ENCODE measurements at places on chromosomes 4 and X.

GRCh38 chrX:152907084-152907651 is 9.3 kb downstream of the ZNF185 start:
- no peak for DNase-seq

GRCh38 chr4:6730603-6731317 is 14.8 kb downstream of the BLOC1S4 start:
- no peak for DNase-seq

DNA sequence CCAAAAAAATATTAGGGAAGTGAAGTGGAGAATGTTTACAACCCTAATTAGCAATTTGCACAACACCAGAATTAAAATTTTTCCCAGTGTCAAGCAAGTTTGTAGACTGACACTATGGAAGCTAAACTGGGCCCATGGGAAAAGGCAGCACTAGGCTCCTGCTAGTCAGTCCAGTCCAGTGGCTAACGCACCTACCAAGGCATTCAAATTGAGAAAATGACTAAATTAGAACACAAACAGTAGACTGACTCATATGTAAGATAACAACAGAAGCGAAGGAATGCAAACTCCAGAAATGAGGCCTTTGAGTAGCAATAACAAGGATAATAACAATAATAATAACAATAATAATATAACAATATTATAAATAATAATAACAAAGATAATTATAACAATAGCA is 90.7 kb downstream of the GRIA3 start:
- no peak for DNase-seq

- no peak for DNase-seq
These were observed 12.9 kb downstream of the CD40LG start for GRCh38 chrX:136660896-136661295.

GRCh38 chr4:119300101-119300978 is 21.6 kb downstream of the FABP2 start:
- DNase-seq = peak; percentile 87

DNA sequence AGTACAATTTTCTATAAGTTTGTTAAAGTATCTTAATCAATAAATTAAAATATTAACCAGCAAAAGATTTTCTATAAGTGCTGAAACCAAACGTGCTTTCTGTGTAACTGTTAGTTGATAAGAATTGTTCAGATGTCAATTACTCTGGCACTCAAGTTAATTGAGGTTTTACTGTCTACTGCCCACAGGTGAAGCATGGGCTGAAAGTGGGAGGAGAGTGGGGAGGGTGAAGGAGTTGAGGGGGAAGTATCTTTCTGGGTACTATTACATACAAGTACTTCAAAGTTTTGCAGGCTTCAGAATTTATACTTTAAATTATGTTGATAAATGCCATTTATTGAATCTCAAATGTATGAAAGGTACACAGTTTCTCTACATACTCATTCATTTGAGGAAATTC is 19.1 kb upstream of the CXCL3 start:
- DNase-seq = no peak

DNA sequence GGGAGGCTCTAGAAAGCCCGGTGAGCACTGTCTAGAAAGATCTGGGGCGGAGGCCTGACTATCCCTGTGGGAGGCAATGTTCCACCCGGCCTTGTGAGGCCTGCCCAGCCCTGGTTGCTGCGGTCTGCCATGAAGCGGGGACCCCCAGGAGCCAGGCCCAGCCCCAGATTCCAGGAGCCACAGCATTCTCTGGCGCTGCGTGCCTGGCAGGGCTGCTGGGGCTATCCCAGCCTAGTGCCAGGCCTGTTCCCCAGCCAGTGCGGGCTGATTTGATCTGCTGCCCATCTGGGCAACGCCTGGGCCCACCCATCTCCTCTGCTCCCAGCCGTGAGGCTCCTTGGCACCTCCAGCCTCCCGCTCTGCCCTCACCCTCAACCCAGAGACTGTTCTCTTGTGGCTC is 19.6 kb downstream of the ATP2B3 start:
- DNase-seq = no peak

DNA sequence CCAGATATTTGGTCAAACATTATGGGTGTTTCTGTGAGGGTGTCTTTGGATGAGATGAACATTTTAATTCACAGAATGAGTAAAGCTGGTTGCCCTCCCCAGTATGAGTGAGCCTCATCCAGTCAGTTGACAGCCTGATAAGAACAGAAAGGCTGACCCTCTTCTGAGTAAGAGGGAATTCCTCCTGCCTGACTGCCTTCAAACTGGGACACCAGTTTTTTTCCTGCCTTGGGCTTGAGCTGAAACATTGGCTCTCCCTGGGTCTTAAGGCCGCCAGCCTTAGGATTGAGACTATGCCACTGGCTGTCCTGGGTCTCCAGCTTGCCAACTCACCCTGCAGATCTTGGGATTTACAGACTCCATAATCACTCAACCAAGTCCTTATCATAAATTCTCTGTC is 14.5 kb upstream of the MAML3 start:
- DNase-seq = no peak

GRCh38 chrX:40189637-40190036 is 91.9 kb upstream of the BCOR start:
- DNase-seq = no peak

GRCh38 chr4:3324093-3324815 is 31.4 kb downstream of the RGS12 start:
- DNase-seq = no peak

- no peak for DNase-seq
These were observed 102.0 kb upstream of the FSTL5 start for GRCh38 chr4:162265802-162266201.
